NT2/D1 (cell line): ENCODE measurements at places on chromosomes 7 and 10.

GRCh38 chr10:11856678-11857077 is 33.5 kb downstream of the PROSER2 start:
- no peak for DNase-seq

DNA sequence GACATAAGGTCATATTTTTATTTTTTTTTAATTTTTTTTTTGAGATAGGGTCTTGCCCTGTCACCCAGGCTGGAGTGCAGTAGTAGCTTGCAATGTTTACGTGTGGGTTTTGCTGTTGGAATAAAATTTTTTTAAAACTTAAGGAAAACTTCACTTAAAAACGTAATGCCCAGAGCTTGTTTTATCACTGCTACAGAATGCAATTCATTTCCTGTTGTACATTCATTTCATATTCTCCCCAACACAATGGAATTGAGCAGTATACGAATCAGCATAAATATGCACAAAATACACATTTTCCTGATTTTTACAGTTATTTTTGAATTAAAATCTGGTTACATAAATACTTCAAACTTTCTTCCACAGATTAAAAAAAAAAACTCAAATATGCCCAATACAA is 40.3 kb downstream of the RSU1 start:
- no peak for DNase-seq

DNA sequence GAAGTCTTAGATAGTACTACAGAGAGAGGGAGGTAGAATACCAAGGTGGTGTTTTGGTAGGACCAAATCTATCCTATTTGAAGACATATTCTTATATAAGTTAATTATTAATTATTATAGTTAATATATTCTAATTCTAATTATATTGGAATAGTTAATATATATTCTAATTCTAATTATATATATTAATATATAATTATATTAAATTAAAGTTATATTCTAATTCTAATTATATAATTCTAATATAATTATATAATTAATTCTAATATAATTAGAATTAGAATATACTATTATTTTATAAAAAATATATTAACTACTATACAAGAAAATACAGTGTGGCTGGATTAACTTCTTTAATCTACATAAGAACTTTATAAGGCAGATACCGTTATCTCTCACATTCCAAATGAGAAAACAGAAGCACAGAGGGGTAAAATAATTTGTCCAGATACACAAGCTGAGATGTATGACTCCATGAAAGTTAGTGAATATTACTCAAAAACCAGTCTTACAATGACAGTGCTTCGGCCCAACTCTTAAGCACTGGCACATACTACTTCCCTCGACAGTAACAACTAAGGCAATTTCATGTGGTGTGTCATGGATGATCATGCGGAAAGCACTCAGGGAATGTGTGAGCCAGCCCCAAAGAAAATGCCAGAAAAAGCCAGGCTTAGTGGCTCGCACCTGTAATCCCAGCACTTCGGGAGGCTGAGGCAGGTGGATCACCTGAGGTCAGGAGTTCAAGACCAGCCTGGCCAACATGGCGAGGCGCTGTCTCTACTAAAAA is 42.6 kb downstream of the TYW1B start:
- no peak for DNase-seq

GRCh38 chr7:100127866-100128636 is 1.3 kb downstream of the MBLAC1 start:
- no peak for DNase-seq

- DNase-seq, result no peak
Measured at GRCh38 chr10:62806251-62806650, 1.7 kb downstream of the ADO start.
